GM20000 (cell line): ENCODE measurements at places on chromosomes 1 and 21.

DNA sequence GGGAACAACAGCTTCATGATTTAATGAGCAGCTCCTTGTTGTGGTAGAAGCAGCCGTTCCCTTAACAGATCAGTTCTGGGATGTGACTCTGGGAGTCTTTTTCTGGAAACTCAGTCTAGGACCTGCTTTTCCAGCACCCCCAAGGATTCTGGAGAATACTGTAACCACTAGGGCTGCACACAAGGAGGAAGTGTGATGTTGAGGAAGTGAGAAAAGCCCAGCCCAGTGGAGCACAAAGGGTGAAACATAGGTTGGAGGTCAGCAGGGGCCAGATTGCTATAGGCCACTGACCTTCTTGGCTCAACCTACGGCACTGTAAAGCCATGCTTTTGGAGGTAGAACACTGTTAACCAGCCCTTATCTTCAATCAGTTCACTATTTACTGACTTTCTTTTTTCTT lies 10.1 kb upstream of the PLA2G5 start:
- peak; percentile 46 for DNase-seq

GRCh38 chr21:42309753-42310213 lies 5.4 kb downstream of the TFF3 start:
- peak; percentile 87 for DNase-seq

DNA sequence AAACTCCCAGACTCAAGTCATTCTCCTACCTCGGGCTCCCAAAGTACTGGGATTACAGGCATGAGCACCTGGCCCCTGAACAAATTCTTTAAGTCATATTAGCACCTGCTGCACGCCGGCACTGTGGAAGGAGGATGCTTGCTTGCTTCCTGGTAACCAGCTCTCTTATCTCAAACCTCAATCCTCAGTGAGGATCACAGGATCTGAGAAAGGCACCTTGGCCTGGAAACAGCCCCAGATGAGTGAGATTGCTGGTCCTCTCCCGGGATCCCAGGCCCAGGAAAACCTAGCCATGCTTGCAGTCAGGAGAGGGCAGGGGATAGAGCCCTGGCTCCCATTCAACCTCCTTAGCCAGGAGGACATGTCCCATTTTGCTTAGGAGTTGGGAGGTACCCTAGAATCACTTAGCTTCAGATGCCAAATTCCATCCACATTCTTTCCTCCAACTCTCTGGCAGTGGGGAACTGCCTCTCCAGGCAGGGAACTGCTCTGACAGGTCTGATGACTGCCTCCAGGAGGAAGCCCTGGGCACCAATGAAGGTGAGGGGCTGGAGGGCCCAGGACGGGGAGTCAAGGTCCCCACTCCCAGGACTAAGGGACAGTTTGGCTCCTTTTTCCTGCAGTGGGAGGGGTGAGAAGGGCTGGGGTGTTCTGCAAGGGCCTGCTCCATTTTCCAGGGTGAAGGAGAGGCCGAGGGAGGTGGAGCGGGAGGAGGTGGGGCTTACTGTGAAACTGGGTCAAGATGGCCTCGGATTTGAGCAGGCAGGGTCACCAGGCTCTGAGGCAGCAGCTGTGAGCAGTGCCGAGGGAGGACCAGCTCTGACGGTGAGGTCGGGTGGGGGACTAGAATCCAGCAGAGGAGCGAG lies 9.5 kb downstream of the GPR37L1 start:
- DNase-seq: no peak

DNA sequence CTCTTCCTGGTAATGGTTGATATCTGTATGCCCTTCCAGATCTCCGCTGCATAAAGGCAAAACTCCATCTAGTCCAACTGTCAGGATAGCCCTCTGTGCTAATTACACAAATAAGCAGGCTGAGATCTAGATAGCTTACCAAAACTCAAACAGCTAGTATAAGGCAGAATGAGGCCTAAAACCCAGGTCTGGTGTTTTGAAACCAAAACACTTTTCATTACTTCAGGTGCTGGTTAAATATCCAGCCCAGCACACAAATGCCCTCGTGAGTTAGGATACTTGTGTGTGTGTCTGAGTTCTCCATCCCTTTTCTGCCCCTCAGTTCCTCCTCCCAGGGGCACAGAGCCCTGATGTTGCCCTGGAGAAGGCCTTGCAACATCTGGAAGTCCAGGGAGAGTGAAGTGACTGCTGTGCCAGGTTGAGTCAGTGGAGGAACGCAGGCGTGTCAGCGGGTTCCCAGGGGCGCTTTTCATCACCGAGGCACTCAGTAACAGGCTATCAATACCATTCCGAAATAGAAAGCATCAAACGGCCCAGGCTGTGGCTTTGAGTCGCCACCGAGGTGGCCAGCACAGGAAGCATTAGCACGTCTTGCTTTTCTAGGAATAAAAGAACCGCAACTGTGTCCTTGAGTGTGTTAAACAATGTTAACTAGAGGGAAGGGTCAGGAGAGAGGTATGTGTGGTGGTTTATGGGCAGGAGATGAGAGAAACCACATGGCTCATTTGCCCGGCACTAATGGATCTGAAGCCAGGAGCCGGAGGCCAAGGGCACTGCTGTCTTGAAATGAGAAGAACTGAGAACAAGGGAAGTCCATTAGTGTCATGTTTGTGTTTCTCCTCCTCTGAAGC lies 90.7 kb upstream of the WLS start:
- no peak for DNase-seq

GRCh38 chr1:115879977-115880376 lies 39.1 kb upstream of the NHLH2 start:
- DNase-seq: no peak

- DNase-seq: no peak
These were observed 116.2 kb upstream of the FGGY start for GRCh38 chr1:59180735-59181134.

- DNase-seq: peak; percentile 54
These were observed 490 bp downstream of the SERINC2 start for GRCh38 chr1:31413405-31414001.

GRCh38 chr1:3271866-3272265 lies 182.6 kb upstream of the ARHGEF16 start:
- no peak for DNase-seq

DNA sequence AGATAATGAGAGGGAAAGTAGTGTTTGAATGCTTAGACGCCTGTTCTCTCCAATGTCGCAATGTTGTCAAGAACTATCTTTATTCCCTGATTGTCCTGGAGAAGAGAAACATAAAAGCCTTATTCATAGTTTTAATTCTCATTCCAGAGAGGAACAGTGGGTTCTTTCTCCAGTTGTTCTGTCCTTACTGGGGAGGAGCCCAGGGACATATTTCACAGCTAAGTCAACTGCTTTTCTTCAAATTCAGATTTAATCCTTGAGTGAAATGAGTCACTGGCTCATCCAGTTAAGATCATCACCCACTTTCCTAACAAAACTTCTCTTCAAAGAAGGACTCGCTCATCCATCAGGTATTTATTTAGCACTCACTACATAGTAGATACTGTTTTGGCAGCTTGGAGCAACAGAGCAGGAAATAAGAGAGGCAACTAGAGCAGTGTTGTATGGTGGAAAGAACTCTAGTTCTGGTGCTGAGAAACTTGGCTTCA lies 365.7 kb upstream of the USP24 start:
- DNase-seq: no peak

DNA sequence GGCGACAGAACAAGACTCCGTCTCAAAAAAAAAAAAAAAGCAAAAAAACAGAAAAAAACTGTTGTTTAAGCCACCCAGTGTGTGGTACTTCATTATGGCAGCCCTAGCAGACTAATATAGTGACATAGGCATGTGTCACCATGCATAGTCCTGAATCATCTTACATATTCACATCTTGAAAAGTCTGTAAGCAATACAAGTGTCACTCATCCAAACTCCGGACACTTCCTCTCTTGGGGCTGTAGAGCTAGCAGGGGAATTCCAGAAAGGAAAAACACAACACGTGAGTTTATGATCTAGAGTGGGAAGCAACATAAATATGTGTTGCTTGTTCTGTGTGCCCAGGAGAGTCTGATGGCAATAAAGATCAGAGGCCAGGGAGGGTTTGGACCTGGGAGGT lies 81.6 kb upstream of the KCNE2 start:
- no peak for DNase-seq

DNA sequence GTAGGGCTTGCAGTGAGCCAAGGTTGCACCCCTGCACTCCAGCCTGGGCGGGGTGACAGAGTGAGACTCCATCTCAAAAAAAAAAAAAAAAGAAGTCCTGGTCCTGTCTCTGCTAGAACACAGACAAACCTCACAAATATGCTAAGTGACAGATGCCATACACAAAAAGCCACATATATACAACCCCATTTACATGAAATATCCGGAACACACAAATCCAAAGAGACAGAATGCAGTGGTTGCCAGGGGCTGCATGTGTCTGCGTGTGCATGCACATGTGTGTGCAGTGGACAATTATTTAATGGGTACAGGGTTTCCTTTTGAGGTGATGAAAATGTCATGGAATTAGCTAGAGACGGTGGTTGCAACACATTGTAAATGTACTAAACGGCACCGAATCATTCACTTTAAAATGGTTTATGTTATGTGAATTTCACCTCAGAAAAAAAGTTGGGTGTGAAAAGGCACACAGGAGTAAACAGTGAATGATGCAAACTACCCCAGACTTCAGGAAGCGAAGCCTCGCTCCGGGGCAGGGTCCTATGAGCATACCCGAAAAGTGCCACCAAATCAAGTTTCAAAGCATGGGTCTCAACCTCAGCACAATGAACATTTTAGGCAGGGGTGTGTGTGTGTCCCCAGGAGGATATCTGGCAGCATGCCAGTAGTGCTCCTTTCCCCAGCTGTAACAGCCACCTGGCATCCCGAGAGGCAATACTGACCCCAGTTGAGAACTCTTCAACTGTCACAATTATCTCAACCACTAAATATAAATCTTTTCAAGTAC lies 48.3 kb downstream of the GNB1 start:
- DNase-seq: no peak

DNA sequence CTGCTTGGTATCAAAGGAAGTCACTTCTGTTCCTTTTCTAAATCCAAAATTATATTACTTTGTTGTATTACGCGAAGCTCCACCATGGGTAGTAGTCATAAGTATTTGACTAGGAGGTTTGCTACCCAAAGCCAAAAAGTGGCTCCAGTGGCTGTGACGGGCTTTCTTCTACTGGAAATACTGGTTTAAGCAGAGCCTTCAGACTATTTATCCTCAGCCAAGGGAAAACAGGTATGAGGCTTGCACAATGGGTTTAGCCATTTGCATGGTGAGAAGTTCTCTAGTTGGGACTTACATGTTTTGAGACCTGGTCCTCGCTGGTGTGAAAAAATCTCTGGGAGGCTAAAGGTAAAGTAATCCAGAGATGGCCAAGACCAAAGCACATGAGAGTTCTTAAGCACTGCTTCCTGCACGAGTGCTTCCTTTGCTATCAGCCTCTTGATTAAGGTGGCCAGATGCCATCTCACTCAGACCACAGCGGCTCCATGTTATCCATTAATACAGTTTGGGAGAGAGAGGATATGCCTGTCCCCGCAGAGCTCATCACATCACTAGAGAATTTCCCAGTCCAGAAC lies 121.2 kb downstream of the PIK3R3 start:
- no peak for DNase-seq

- DNase-seq: no peak
These were observed 95.5 kb downstream of the GRIK3 start for GRCh38 chr1:36938819-36939218.

DNA sequence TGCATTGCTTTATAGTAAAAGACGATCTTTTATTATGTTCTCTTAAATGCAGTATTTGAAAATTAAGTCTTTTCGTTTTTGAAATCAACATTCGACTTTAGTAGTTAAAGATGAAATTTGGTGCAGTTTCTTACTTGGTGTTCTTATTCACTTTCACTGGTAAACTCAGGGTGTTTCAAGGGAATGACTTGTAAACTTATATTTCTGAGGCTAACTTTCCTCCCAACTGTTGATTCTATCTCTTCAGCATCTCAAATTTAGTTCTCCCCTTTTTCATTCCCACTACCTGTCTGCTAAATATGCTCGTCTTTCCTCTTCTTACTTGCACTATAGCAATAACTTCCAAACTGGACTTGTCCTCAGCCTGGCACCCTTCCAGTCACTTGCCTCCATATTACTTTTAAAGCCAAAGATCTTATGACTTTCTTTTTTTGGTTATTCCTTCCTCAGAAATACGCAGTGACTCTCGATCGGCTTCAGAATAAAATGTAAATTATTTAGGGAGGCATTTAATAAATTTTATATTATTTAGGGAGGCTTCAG lies 988 bp downstream of the SLC35A3 start:
- no peak for DNase-seq

DNA sequence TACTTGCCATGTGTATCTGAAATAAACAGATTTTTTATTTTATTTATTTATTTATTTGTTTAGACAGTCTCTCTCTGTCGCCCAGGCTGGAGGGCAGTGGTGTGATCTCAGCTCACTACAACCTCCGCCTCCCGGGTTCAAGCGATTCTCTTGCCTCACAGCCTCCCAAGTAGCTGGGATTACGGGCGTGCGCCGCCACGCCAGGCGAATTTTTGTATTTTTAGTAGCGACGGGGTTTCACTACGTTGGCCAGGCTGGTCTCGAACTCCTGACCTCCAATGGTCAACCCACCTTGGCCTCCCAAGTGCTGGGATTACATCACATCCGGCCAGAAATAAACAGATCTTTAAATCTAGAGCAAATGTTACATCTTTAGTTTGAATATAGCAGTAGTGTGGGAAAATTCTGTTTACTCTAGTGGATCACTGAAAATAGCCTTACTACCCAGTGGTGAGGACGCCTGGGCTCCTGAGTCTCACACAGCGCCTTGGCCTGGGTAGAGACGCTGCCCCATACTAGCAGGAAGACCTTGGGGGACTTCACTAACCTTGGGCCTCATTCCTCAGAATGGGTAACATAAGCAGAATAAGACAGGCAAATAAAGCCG lies 709 bp downstream of the GART start:
- DNase-seq: peak; percentile 15

DNA sequence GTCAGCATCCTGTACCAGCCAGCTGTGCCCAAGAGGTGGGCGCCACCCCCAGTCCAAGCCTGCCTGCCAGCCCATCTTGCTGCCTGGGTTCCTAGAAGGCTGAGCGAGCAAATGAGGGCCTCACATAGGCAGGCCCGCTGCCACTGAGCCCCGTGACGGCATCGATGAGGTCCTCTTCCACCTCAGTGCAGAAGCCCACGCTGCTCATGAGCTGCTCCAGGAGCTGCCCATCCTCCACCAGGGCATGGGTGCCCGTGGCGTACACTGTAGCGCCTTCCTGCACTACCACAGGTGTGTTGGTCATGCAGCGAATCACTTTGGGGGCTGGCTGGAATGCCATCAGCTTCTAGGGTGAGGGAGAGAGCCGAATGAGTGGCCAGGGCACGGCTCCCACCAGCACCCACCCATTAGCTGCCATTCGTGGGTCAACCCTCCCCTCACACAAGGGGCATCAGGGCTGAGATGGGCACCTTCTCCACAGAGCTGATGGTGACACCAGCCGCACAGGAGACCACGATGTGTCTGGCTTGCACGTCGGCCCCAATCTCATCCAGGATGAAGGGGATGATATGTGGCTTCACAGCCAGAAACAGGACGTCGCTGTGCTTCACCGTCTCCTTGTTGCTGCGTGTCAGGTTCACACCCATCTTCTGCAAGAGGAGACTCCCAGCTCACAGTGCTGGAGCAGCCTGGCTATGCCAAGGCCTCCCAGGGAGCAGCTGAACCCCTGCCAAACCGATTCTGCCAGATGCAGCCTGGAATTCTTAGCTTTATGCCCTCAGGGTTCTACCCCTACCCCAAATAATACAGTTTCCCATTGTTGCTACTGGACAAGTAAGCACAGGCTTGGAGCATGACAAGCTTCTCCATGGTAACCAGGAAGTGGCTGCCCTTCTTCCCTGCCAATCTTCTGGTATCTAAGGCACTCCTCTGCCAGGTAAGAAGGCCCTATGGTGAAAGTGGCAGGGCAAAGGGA lies 2.0 kb downstream of the PYCR2 start:
- no peak for DNase-seq
